A549 treated with dexamethasone at 1 μM for 4 hours (cell line): ENCODE measurements at places on chromosomes 2 and 18. TPM values are rescaled to one million over a fixed set of nuclear protein-coding genes. Genes with fewer than 3 reads are reported as not detected.

The ESPNL gene
- total RNA-seq, result 0.13 to 0.22 TPM (median 0.16 TPM) in 4 of 5 replicates, not detected in the other

The MATN3 gene
- total RNA-seq, result 11.0 to 18.8 TPM (median 15.4 TPM) in 5 replicates

The ANKRD30B gene
- total RNA-seq, result not detected in 5 replicates

The SH3RF3 gene
- total RNA-seq, result 0.53 to 0.91 TPM (median 0.75 TPM) in 5 replicates
